ENCODE measurements at places on chromosomes 13 and 19. TPM values are rescaled to one million over a fixed set of nuclear protein-coding genes. Genes with fewer than 3 reads are reported as not detected.
A peak's percentile ranks its signal among the peaks of the same experiment; 100 is the strongest.

SIGLEC8 gene
- not detected for polyA plus RNA-seq

ZNF835 gene
- 1.9 TPM for polyA plus RNA-seq

KIR3DL2 gene
- 1.5 TPM for polyA plus RNA-seq

C1QTNF9B gene
- polyA plus RNA-seq, result not detected

PCDH9 gene
- 0.18 TPM for polyA plus RNA-seq

SLITRK6 gene
- polyA plus RNA-seq, result not detected

HCST gene
- 895 TPM for polyA plus RNA-seq

NBEA gene
- 1.3 TPM for polyA plus RNA-seq

DNA sequence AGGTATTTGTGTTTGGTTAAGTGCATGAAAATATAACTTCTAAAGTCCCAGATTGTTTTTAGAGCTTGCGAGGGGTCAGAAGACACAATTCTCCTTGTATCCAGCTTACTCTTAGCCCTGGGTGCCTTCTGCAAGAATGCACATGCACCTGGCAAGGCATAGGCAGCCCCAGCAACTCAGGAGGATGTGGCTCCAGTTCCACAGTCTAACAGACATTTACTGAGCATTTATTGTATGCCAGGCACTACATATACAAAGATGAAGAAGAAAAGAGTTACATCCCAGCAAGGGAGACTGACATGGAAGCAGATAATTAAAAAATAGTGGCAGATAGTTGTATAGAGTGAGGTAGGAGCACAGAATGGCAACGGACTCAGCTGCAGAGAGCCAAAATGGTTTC is 101.1 kb upstream of the FRY start:
- DNase-seq, result no peak

DNA sequence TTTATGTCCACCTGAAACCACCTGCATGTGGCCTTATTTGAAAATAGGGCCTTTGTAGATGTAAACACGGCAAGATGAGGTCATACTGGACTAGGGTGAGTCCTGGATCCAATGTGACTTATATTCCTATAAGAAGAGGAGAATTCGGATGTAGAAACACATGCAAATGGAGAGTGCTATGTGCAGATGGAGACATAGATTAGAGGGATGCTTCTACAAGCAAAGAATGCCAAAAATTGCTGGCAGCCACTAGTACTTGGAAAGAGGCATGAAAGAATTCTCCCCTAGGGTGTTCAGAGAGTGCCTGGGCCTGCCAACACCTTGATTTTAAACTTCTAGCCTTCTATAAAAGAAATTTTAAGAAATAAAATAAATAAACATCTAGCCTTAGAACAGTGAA is 226.1 kb downstream of the RFC3 start:
- no peak for DNase-seq

DNA sequence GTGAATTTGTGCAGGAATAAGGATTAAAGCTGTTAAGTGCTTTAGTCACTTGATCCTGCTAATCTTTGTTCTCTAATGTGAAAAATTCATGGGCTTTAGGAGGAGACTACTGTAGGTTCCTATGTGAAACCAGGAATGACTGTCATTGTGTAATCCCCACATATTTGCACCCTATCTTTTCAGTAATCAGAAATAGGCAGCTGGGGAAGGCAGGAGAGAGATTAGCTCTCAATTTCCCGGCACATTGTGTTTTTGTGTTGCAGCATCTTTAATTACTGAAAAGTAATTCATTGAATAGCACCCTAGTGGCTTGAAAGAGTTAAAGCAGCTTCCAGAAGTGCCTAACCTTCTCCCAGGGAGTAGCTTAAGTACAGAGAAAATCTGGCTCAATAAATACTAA is 282.9 kb downstream of the OLFM4 start:
- no peak for DNase-seq

GRCh38 chr19:33512021-33512420 is 9.6 kb downstream of the PEPD start:
- DNase-seq, result no peak

DNA sequence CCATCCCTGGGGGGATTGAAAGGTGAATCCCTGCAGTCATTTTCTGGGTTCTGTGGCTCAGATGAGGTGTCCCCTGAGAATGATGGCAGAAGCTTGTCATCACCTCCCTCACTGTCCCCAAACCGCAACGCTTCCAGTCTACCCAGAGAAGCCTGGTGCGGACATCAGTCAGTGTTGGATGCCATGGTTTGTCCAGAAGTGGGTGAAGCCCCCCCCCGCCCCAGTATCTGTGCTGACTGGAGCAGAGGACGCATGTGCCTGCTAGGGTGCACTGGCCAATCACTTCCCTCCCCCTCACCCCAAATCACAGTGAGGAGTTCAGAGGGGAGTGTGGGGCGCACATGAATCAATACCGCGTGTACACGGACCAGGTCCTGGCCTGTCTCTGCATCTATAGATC is 150.5 kb downstream of the TEX29 start:
- no peak for DNase-seq

GRCh38 chr19:47416643-47416985 is 2.7 kb downstream of the MEIS3 start:
- DNase-seq, result no peak

DNA sequence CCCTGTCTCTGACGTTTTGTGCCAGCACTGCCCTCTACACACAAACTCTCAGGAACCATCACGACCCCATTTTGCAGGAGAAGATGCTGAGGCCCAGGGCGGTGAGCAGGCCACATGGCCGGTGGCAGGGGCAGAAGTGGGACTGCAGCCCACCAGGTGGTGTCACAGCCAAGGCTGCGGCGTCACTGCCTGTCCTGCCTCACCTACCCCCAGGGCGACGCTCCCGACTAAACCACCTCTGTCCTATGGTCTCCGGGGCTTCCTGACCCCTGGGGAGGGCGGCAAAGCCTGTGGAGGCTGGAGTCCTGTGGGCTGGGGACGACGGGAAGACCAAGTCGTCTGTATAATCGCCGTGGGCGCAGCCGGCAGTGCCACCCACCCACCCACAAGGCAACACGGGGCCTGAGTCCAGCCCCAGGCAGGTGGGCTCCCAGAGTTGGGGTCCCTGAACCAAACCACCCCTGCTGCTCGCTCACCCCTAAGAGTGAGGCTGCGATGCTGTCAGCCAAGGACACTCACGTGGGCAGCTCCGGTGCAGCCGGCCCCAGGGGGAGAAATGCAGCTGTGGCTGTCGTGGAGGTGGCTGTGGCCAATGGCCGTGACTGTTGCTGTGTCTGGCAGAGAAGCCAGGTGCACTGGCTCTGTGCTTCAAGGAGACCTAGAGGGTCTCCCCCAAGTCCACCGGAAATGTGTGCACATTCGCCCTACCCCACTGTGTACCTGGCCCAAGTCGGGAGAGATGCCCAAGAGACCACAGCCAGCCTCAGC is 29.7 kb downstream of the RASA3 start:
- no peak for DNase-seq

GRCh38 chr13:27578121-27579030 is 42.0 kb downstream of the LNX2 start:
- DNase-seq, result no peak

GRCh38 chr19:17235300-17235970 is 9.4 kb downstream of the OCEL1 start:
- DNase-seq, result peak; percentile 75

DNA sequence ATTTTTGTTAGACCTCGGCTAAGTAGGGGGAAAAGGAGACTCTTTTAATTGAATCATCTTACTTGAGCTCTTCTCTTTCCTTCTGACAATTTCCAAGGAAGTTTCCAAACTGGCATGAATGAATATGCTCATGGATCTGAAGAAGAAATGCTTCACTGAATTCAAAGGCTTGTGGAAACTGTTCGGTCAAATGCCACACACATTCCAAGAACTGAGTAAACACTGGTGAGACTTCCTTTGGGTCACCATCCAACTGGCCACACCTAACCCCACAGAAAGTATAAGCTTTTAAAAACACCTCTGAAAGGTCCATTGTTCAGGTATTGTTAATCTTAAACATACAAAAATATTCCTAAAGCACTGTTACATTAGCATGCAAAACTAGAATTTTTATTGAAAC is 33.6 kb downstream of the MTMR6 start:
- DNase-seq, result no peak

DNA sequence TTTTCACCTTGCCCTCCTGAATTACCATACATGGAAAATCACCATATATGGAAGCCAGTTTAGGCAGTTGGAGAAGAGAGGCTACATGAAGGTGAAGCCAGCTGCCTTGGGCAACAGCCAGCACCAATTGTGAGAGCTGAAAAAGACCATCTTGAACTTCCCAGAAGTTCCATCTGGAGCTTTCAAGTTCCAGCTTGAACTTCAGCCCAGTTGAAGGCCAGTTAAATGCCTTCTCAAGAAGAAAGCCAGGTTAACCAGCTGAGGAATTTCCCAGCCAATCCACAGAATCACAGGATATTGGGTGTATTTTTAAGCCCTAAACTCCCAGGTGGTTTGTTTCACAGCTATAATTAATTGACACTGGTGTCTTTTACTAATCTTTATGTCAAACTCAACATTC is 713.6 kb upstream of the MIR17HG start:
- DNase-seq, result no peak

GRCh38 chr13:75784003-75784402 is 147.9 kb downstream of the LMO7 start:
- no peak for DNase-seq

DNA sequence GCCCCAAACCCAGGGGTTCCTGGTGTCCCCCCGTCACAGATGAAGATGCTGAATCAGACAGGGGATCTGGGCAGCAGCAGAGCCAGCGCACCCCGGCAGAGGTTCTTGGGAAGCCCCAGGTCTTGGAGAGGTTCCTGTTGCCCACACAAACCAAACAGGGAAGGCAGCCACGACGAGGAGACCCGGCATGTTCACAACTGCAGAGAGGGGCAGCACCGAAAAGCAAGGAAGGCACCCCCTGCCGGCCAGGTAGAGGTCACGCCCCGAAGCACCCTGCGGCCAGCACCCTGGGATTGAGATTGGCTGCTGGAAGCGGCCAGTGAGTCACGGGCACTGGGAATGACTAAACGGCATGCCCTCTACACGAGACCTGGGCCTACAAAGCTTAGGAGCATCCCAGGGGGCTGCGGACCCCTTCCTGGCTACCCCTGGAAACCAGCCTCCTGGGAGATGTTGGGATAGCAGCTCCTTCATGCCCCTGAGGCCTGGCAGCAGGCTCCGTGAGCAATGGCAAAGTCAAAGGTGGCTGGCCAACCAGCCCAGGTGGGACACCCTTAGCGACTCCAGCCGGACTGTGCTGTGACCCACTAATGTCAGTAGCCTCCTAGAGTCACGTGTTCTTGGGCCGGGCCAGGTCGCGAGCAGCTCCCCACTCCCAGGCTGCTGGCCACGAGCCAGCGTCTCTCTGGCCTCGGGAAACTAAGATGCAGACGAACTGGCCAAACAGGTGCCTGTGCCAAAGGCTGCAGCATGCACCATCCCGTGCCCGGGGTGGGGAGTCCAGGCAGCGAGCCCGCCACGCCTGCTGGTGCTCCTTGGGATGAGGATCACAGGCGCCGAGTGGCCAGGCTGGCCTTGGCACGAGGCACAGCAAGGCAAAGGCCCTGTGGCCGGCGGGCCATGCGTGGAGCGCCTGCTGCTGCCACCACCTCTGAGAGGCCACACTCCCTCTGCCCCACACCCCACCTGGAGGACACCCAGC is 43.2 kb downstream of the MLLT1 start:
- no peak for DNase-seq

DNA sequence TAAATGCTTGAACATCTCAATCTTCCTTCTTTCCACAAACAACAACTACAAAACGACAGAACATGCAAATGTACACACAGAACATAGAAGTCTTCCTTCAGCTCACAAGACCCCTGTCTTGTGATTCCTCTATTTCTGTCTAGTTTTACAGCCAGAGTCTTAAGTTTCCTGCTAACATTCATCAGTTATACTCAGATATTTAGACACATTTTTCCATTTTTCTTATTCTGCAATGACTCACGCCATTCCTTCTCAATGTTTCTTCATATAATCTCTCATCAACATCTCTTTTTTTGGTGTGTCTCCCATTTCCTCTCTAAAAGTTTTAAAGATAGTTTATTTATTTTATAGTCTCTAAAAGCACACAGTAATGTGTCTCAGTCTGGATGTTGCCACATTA is 1872.9 kb upstream of the PCDH20 start:
- DNase-seq, result no peak

DNA sequence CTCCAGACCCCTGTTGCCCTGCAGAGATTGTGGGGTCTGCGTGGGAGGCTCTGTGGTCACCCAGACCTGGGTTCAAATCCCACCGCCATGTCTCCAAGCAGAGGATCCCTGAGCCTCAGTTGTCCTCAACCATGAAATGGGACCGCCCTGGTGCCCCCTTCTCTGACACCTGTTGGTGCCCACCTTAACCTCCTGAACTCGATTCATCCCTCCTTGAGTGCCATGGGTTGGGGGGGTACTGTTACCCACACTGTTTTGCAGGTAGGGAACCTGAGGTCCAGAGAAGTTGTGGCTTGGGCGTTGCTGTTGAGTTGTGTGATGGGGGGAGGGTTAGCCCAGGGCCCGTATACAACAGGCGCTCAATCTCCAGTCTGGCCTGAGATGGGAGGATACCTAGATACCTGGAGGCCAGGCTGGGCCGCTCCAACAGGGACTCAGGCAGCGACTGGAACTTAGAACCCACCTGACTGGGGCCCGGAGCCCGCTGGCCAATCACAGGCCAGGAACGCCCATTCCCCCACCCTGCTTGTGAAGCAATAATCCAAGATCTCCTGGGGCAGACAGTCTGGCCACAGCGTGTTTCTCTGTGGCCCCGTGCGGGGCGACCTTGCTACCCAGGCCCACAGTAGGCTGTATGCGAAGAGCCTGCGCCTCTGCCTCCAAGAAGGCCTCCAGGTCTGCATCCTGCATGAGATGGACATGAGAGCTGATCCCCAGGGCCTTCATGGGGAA is 2.8 kb downstream of the ARID3A start:
- no peak for DNase-seq

GRCh38 chr13:73870970-73871935 is 263.0 kb downstream of the KLF12 start:
- DNase-seq, result peak; percentile 17

DNA sequence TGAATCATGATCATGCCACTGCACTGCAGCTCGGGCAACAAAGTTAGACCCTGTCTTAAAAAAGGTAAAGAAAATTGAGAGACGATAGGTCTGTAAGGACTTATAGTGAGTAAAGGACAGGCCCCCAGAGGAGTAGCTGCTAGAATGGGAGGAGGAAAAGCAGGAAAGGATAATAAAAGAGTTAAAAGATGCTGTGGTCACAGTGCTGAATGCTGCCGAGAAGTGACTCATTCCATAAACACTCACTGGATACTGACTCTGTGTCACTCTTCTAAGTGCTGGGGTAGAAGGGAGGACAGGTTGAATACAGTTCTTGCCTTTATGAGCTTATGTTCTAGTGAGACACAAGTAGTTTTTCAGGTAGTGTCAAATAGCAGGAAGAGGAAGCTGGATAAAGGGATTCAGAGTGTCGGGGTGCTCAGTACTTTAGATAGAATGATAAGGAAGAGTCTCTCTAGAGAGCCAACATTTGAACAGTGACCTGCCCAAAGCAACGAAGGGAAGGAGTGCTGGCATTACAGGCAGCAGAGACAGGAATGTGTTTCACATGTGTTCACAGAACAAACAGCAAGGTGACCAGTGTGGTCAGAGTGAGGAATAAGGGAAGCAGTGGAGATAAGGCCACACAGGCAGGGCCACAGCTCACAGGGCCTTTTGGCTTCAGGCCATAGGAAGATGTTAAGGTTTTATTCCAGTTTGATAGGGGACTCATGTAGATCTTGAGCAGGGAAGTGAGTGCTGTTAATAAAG is 1240.5 kb downstream of the UQCRFS1 start:
- no peak for DNase-seq
